ENCODE measurements at places on chromosomes 7 and 10.

DNA sequence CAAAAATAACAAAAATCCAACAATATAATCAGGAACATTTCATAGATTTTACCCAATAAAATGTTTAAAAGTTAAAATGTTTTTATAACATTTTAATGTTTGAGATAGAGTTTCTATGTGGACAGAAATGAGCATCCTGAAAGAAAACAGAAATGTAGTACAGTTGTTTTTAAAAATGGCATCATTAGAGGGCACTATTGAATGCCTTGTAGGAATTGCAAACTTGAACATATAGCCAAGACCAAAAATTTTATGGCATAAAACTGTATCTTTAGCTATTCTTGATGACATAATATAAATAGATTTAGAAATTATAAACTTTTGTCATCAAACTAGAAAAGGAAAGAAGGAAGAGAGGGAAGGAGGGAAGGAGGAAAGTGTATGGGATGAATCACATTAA, 1372.7 kb downstream of the GATA3 start:
- DNase-seq: no peak

DNA sequence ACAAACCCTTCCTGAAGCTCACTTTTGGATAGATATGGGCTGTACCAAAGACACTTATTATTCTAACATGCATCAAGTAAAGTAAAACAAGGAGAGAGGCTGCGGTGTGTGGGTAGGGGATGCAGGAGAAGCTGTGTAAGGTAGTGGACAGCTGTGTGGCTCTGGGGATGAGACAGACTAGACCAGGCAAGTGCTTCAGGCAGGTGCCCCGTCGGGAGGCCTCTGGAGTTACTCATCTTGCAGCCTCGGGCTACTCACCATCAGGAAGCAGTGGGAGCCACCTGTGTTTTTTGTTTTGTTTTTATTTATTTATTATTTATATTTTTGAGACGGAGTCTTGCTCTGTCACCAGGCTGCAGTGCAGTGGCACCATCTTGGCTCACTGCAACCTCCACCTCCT, 49.3 kb upstream of the NCAPG2 start:
- DNase-seq: no peak

GRCh38 chr7:99752356-99752755, 17.4 kb upstream of the CYP3A7 start:
- DNase-seq: no peak

GRCh38 chr10:16913266-16913665, 96.0 kb upstream of the RSU1 start:
- DNase-seq: no peak

GRCh38 chr10:115084277-115084850, 8.8 kb upstream of the ATRNL1 start:
- no peak for DNase-seq

DNA sequence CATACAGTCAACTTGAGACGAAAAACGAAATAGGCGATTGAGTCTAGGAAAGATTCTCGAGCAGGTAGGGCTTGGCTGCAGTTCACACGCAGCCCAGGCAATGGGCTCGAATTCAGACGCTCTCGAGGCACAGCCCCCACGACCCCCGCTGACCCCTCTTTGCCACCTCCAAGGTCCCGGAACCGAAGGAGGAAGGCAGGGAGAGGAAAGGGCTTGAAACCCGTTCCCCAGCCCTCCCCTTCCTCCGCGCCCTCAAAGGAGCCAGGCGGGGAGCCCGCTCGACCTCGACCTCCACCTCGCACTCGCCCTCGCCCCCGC, 441 bp downstream of the CCDC186 start:
- no peak for DNase-seq

- no peak for DNase-seq
Observed at GRCh38 chr7:46463170-46463569, 542.1 kb upstream of the IGFBP3 start.

GRCh38 chr7:51062222-51062987, 254.2 kb downstream of the COBL start:
- no peak for DNase-seq

GRCh38 chr10:20443094-20443493, 454.0 kb downstream of the NEBL start:
- DNase-seq: no peak

GRCh38 chr7:28976022-28976421, 17.9 kb upstream of the TRIL start:
- DNase-seq: no peak

DNA sequence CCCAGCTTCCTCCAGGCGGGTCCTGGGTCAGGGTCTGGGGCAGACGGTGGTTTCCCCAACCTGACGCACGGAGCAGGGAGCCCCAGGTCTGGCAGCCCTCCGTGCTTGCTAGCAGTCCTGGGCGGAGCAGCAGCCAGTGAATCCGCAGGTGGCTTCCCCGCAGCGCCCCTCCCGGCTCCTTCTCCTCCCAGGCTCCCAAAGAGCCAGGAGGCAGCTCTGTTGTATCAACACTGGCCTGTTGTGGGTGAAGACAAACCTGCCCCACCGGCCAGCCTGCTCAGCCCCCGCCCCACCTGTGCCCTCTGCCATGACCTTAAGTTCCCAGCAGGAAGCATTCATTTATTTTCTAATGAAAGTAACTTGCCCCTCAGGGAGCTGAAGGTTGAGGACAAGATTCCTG, 24.0 kb upstream of the TMEM213 start:
- no peak for DNase-seq

DNA sequence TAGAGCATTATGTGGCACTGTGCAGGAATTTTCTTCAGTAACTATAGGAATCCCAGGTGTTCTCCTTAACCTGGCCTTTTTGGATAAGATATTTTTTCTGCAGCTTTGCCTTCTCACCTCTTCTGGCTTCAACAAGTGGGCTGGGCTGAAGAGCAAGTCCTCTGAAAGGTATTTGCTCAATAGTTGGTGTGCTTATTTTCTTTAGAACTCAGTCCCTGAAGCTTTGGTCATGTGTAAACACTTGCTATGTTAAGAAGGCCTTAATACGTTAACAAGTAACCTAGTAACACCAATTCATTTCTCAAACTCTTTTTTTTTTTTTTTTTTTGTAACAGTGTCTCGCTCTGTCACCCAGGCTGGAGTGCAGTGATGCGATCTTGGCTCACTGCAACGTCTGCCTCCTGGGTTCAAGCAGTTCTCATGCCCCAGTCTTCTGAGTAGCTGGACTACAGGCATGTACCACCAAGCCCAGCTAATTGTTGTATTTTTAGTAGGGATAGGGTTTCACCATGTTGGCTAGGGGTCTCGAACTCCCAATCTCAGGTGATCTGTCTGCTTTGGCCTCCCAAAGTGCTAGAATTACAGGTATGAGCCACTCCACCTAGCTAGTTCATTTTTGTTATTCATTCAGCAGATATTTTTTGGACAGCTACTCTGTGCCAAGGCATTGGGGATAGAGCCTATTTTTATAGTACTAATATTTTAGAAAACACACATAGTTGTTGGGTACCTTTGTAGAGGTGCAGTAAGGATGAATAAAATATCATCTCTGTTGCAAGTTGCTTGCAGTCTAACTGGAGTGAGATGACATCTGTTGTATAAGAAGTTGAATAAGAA, 164.6 kb downstream of the SND1 start:
- DNase-seq: no peak

DNA sequence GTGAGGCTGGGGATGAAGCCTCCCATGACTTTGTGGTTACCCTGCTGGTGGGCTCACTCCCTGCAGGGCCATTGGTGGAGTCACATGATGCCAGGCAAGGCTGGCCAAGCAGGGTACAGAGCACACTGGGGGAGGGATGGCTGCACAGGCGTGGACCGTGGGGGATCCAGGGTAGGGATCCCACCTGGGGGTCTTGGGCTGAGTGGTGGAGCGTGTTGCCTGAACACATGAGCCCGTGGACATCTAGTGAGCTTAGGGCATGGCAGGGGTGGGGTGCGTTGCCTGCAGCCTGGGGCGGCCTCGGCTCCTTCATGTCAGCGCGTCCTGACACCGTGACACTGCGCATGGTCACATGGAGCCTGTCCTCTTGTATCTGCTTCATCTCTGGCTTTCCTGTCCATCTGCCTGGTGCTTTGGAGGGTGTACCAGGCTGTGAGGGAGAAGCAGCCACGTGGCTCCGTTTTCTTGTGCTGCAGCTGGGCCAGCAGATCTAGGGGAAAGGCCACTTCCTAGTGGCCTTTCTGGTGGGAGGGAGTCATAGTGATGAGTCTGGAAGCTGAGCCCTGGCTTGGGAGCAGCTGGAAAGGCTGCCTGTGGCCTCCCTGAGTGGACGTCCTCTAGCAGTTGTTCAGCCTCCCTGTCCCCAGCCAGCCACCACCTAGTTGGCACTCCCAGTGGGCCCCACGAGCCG, 96.2 kb downstream of the LHPP start:
- DNase-seq: peak; percentile 10

- no peak for DNase-seq
Observed at GRCh38 chr10:112732277-112732921, 217.6 kb upstream of the TCF7L2 start.

DNA sequence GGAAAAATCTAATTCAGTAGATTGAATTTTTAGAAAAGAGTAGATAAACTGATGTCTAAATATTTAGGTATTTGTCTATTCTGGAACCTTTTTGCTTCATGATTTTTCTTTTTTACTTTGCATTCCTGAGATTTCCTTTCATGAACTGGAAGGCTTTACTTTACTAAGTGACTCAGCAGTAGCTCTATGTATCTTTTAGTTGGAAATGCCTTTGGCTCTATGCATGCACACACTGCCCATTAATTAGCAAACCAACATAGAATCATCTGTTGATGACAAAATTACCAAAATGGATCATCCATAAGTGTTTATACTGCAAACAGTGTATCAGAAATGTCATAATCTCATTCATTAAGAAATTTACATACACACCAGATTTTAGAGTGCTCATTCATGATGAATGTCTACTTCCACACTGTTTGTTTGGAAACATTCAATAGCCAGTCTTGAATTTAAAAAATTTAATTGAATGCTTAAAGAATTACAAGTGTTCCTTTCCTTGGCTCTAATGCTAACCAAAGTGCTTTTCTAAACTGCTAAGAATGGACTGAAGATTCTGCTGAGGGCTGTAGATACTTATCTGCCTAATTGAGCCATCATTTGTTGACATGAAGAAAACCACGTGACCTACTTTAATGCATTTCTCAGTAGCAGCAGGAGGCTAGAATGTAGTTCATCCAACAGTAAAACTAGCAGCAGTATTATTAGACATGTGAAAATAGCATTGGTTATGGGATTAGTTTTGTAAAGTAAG, 282.0 kb downstream of the ADK start:
- no peak for DNase-seq

GRCh38 chr10:115826396-115826795, 446.6 kb downstream of the GFRA1 start:
- no peak for DNase-seq

Measured in CD4-positive, alpha-beta T cell treated with Interleukin-15 for 1 hour (primary cell).